AG04450 (cell line): ENCODE measurements at places on chromosomes 5 and 9.

DNA sequence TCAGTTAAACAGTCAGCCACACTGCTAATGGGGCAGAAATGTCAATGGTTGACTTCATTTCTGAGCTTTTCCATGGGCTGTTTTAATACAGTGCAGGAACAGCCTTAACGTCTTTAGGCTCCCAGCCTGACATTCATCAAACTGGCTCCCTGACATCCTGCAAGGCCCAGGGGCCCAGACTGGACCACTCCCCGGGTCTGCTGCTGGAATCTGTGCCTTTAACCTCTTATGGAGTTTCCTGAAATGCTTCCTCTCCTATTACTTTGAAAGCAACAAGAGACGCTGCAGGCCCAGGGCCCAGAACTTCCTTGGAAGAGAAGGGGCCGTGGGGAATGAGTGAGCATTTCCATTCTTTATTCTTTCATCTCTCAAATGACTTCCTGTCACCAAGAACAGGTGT is 216.8 kb upstream of the PANK3 start:
- no peak for DNase-seq

DNA sequence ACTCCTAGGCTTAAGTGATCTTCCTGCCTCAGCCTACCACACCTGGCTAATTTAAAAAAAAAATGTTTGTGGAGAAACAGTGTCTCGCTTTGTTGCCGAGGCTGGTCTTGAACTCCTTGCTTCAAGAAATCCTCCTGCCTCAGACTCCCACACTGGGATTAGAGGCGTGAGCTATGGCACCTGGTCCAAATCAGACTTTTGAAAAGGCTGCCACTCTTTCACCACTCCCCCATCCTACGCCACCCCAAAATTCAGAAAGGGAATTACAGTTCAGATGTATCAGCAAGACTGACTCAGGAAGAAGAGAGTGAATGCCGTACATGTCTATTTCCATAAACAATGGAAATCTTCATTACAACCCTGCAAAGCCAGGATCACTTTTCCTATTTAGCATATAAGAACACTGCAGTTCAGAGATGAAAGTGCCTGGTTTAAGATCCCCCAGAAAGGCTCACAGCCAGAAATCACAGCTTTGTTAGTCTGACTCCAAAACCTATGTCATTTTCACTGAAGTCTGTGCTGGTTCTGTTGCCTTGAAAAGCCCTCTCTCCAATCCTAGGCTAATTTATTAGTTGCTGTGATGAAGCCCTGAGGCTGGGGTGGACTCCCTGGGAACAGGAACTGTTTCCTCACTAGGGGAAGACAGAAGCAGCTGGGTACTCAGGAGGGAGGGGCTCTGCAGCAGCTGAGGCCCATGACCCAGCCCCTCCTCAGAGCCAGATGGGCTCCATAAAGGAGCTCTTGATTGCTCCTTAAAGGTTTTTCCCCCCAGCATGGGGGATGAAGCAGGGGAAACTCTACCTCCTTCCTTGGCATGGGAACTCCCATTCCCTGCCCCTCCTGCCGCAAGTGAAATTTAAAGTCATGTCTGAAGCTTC is 3.1 kb downstream of the FBLL1 start:
- no peak for DNase-seq

DNA sequence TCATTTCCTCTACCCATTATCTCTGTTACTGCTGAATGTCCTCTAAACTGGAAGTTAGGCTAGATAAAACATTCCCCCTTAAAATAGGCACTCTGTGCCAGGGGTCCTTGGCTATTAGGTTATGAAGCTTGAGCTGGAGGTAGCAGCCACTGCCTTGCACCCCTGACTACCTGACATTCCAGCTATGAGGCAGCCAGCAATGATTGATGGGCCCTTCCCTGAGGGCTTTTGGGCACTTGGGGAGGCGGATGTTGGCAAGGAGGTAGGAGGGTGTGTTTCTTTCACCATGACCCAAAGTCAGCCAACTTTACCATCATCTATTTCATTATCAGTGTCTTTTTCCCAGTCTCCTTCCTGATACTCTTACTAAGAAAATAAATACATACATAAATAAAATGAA is 17.1 kb downstream of the TARS1 start:
- DNase-seq: no peak

GRCh38 chr5:61897251-61897650 is 408.8 kb upstream of the KIF2A start:
- DNase-seq: no peak

DNA sequence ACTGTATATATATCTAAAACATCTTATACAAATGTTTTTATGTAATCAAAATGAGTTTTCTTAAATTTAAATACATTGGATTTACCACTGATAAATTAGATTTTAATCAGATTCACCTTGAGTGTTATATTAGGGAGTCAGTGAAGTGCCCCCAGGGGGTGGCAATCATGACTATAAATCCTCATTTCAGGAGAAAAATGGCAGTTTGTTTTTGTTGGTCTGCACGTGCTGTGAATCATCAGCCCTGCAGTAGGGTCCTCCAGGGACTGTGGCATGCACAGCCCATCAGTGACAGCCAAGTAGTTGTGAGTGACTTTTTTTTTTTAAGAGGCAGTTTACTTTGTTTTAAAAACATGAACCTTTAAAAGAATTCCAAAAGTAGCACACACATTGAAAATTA is 65.2 kb downstream of the ZSWIM6 start:
- no peak for DNase-seq

DNA sequence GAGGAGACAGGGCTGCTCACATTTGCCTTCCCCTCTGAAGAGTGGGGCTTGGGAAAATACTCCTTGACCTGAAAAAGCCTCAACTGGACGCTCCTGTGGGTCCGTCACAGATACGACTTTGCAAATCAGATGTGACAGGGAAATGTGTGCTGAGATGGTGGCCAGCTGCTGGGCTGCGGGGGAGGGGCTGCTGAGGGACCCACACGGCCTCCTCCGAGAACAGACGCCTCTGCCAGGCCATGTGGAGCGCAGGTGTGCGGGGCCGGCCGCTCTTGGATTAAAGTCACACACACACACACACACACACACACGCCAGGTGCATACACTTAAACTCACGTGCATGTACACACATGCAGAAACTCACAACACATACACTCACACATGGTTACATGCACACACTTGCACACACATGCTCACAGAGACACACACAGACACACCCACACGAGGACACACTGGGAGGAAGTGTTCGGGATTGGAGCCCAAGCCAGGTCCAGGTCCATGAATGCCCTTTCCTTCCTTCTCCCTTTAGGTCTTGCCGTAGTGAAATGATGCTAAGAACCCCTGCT is 167.4 kb downstream of the GAPVD1 start:
- DNase-seq: no peak

- DNase-seq: no peak
Measured at GRCh38 chr5:154346427-154346826, 99.4 kb upstream of the SAP30L start.

GRCh38 chr9:128383007-128383753 is 12.0 kb downstream of the URM1 start:
- DNase-seq: no peak

DNA sequence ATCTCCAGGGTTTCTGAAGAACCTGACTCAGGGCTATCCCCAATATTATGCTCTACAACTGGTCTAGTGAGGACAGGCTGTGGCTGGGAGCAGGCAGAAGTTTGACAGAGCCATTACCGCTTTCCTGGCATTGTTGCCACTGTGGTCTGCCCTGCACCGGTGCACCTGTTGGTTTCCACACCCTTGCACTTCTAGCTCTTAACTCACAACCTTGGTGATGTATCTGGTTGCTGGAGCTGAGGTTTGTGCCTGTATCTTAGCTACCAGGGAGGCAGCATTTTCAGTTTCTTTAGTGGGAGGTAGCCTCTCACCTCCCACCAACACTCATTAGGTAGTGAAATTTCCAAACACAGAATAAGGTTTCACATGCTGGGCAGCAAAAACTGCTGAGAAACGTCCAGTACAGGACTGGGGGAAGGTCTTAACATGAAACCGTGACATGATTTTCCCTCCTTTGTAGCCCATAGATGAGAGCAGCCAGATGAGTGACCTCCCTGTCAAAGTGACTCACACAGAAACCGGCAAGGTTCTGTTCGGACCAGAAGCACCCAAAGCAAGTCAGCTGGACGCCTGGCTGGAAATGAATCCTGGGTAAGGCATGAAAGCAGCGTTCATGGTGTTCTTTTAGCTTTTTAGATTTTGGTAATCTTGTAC is 57.7 kb downstream of the SMARCA2 start:
- DNase-seq: no peak

GRCh38 chr9:131963072-131964030 is 116.3 kb downstream of the MED27 start:
- DNase-seq: no peak

DNA sequence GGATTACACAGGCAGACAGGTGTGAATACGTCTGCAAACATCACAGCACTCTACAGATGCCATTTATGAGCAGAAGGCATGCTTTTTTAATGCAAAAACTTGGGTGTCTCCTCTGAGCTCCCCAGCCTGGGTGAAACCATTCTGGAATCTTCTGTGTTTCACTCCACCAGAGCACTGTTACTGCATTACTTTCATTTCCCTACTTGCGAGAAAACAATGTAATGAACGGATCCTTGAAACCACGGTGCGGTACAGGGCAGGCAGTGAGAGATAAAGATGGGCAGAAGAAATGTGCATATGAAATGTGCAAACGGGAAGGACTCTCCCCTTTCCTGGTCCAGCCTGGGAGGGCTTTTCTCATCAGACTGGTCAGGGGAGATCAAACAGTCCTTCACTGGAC is 584.3 kb upstream of the KLF4 start:
- no peak for DNase-seq
